HepG2 (cell line): ENCODE measurements at places on chromosomes 1 and 21. TPM values are rescaled to one million over a fixed set of nuclear protein-coding genes. Genes with fewer than 3 reads are reported as not detected.

- peaks cover 54% of the 10 kb centered on the region for H3K4me1 ChIP-seq
- no peaks in the 10 kb centered on the region for H3K36me3 ChIP-seq
- H3K4me3 ChIP-seq, result no peak overlapping the region
- DNase-seq, result no peak
Measured at GRCh38 chr1:58745117-58745516, 38.7 kb downstream of the JUN start.

Gene ECE1
- 11.1 and 21.2 TPM in 2 replicates for total RNA-seq

DNA sequence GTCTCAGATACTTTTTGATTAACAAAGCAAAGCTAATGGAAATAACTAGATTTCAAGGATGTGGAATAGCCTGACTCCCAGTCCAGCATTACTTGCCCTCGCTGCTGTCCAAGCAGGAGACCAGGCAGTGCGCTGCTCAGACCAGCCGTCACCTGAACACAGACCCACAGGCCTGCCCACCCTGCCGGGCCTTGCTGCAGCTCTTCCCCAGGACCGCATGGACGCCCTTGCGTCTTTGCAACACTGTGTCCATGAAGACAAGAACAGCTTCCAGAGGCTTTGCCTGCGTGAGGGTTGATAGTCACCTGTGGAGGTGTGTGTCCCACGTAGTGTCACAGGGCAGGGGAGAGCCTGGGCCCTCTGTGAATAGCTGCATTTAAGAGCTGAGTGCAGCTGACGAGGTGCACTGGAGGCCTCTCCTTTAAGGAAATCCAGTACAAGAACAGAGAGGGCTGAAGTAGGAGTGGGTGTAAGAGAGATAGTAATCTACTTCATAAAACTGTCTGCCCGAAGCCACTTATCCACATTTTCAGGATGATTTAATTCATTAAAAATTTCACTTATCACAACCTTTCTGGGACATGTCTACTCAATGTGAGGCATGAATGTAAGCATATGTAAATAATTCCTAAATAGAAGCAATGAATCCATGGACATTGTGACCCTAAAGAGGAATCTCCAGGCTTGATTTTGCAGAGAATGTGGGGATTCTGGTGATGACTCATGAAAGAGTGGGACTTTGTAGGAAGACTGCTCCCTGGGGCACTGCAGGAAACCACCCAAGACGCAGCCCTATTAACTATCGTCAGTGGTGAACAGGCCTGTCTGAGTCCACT is 176.2 kb upstream of the RAB4A start:
- no peaks in the 10 kb centered on the region for H3K27me3 ChIP-seq
- H3K4me3 ChIP-seq, result no peak overlapping the region
- no peaks in the 10 kb centered on the region for H3K36me3 ChIP-seq
- DNase-seq, result no peak

DNA sequence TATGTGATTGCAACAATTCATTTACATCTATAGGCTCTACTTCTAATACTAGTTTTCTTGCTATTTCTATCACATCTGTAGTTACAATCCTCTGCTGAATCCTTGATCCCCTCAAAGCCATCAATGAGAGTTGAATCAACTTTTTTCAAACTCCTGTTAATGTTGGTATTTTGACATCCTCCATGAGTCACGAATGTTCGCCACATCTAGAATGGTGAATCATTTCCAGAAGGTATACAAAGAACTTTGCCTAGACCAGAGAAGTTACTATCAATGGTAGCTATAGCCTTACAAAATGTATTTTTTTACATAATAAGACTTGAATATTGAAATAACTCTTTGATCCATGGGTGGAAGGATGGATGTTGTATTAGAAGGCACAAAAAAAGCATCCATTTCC is 110.0 kb downstream of the AMY1C start:
- H3K4me1 ChIP-seq, result no peaks in the 10 kb centered on the region
- no peaks in the 10 kb centered on the region for H3K36me3 ChIP-seq
